ENCODE measurements at places on chromosomes 2 and 18. TPM values are rescaled to one million over a fixed set of nuclear protein-coding genes. Genes with fewer than 3 reads are reported as not detected.

Gene MYO7B
- total RNA-seq = 0.06 TPM

Gene KCNG3
- not detected for total RNA-seq

Gene CD207
- 0.16 TPM for total RNA-seq

Gene GRP
- not detected for total RNA-seq

Gene TMEM127
- 24.8 TPM for total RNA-seq

Gene CHRND
- total RNA-seq = not detected

Gene CYP1B1
- 0.06 TPM for total RNA-seq

Gene CXCR1
- total RNA-seq = not detected

Gene GCG
- not detected for total RNA-seq

Gene SERPINB3
- total RNA-seq = not detected

Gene SYT4
- total RNA-seq = not detected

Gene MARCO
- not detected for total RNA-seq

Gene NFATC1
- total RNA-seq = 4.2 TPM

Gene SERPINB10
- total RNA-seq = not detected

Gene SRD5A2
- total RNA-seq = not detected

Gene LRRC30
- total RNA-seq = not detected

Gene LRATD1
- 2.1 TPM for total RNA-seq

Gene C2orf66
- 0.06 TPM for total RNA-seq

Gene C2orf49
- total RNA-seq = 18.2 TPM

Gene LINC00305
- total RNA-seq = not detected

Gene C2orf76
- total RNA-seq = 5.0 TPM

Gene PPP1R7
- total RNA-seq = 39.6 TPM

Gene DYSF
- total RNA-seq = 166 TPM

Gene IL36RN
- total RNA-seq = not detected

Gene ZNF521
- 48.9 TPM for total RNA-seq

Gene PHLPP1
- 5.7 TPM for total RNA-seq

Gene TRABD2A
- 0.38 TPM for total RNA-seq

Gene OSR1
- under 0.01 TPM for total RNA-seq

Gene KATNAL2
- total RNA-seq = 0.76 TPM

Gene TMEM198
- total RNA-seq = not detected

Gene CHRNA1
- total RNA-seq = 0.16 TPM

Gene SERPINB12
- total RNA-seq = not detected

Gene CSRNP3
- total RNA-seq = under 0.01 TPM

Gene SLC14A1
- total RNA-seq = 0.32 TPM

Gene REG3G
- total RNA-seq = not detected

Gene SULT1C4
- total RNA-seq = 82.8 TPM

Measured in bladder microvascular endothelial cell (primary cell).